ENCODE measurements at places on chromosomes 6 and 20.
A peak's percentile ranks its signal among the peaks of the same experiment; 100 is the strongest.

GRCh38 chr20:49868538-49868937 is 46.8 kb downstream of the SPATA2 start:
- no peak for DNase-seq

DNA sequence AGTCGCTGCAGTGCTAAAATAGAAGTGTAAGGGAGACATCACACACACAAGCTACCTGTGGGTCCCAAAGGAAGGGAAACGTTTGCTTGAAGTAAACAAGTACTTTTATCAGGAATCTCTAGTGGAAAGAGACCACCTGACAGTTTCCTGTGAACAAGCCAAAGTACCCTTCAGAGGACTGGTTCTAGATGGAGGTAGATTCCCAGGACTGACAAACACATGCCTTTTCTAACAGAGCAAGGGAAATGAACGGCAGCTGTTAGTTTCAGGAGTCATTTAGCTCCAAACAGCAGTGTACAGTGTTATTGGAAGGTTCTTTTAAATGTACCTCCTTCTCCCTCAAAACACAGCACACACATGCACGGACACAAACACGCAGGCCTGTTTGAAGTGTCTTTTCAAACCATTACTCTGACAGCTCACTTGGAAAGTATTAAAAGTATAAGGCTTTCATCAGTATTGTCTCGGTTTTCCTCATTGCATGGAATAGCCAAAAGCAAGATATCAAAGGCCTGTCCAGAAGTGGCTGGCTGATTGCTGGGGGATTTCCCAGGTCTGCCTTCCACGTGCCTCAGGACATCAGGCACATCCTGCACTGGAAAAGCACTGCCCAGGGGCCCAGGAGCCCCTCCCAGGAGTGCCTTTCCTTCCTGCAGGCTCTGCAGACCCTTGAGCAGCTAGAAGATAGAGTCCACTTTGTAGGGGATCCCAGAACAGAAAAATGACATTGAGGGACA is 393.2 kb upstream of the SOX4 start:
- DNase-seq, result no peak

GRCh38 chr6:81697559-81697958 is 54.9 kb downstream of the TENT5A start:
- no peak for DNase-seq

GRCh38 chr6:13261464-13261994 is 66.8 kb downstream of the TBC1D7 start:
- DNase-seq, result no peak

DNA sequence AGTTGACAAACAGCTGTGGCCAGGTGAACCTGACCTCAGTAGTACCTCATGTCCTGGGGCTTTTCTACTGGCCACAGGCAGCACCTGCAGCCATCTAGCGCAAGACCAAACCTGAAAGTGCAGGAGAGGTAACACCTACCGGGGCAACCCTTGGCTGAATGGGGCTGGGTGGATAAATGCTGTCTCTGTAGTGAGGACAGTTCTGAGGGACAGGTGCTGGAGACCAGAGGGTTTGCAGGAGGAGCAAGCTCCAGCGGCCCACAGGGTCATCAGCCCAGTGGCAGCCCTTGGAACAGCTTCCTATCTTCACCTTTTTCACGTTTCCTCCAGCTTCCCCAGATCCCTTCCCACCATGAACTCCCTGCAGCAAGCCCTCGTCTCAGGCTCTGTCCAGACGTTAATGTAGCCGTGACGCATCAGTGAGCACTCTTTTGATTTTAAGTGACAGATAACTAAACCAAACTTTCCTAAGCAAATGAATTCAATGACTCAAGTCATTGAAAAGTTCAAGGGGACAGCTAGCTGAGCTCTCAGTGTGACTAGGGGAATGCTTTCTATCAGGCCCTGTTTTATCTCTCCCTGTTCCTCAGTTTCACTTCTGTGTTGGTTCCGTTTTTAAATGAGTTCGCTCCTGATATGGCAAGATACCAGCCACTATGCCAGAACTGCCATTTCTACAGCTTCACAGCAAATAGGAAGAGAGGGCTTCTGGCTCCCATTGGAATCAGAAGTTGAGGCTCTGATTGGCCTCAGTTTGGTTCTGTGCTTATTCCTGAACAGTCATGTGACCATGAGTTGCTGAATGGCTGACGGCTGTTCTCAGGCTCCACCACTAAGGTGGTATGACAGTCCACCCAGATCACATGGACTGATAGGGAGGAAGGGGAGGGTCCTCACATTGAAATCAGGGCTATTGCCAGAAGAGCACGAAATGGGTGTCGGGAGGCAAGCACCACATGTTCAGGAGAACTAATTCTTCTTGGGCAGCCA is 12.1 kb upstream of the PFDN4 start:
- no peak for DNase-seq

DNA sequence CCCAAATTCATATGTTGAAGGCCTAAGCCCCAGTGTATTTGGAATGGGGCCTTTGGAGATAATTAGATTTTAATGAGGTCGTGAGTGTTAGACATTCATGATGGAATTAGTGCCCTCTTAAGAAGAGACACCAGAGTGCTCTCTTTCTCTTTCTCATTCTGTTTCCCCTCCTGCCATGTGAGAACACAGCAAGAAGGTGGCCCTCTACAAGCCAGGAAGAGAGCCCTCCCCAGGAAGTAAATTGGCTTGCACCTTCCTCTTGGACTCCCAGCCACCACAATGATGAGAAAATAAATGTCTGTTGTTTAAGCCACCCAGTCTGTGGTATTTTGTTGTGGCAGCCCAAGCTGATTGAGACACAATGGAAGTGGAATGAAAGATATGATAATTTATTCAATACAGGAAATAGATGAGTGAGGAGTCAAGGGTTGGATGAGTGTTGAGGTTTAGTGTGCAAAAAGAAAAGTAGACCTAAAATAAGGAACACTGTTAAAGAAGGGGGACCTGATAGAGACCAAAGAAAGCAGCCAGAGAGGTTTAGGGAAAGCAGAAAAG is 25.9 kb upstream of the ATXN1 start:
- DNase-seq, result no peak

- DNase-seq, result no peak
Observed at GRCh38 chr20:54339093-54339492, 131.2 kb downstream of the PFDN4 start.

DNA sequence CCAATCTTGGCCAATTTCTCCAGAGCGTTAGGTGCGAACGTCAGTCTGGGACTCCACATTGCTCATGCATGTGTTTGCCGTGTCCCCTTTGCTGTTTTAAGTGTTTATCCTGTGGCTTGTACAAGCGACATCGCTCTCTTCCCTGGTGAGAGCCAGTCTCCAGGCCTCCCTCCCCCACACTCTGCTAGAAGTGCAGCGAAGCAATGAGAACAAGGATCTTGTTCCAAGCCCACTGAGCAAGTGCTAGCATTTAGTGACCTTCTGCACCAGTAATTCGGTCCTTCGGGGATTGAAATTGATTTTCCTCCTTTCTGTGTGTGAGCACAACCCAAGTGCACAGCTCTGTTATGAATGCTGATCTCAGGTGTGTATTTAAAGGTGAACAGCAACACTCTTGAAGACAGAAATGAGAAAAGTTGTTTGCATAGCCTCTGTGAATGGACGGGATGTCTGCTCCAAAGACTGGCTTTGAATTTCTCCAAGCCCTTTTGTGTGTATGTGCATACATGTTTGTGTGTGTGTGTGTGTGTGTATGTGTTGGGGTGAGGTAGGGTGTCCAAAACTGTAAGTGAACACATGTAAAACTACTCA is 29.0 kb downstream of the CD83 start:
- no peak for DNase-seq

GRCh38 chr20:46705378-46705729 is 4.1 kb upstream of the SLC2A10 start:
- DNase-seq, result no peak

DNA sequence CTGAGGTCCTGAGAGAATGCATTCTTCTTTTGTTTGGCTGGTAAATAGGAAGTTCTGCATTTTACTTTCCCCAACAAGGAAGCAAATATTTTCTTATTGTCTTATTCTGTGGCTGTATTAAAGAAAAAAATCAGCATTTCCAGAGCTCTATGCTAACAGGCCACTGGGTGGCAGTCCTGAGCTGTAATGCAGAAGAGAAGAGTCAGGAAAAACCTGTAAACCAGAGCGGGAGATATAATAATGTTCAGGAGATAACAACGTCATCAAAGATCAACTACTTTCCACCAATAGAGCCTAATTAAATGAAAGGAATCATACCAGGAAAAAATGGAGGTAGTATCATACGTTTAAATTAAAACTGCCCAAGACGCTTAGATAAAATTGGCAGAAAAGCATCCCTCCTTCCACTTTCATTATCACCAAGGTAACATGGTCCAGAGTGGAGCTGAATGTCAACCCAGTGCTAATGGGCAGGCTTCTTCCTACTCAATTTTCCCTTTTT is 55.6 kb upstream of the CARMIL1 start:
- peak; percentile 68 for DNase-seq

DNA sequence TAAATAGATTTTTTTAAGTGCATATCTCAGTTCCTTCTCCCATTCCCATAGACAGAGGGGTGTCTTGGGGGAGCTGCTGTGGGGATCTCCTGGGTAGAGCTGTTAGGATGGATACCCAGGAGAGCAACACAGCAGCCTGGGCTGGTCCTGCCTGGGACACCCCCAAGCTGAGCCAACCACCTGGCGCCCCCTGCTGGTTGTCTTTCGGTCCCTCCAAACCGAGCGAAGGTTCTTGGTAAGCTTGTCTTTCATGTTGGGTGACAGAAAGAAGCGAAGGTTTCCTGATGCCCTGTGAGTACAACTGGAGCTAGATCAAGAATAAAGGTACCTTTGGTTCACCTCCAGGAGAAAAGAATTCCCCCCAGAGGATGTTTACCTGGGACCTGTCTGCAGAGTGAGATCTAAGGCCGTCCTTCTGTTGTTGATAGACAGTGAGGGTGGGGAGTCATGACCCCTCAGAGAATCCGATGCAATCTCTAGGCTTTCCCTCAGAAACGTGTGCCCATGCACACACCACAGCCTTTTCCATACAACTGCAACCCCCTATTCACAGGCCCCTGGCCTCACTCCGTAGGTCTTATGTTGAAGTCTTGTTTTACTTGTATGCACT is 50.8 kb downstream of the SNX9 start:
- peak; percentile 82 for DNase-seq

DNA sequence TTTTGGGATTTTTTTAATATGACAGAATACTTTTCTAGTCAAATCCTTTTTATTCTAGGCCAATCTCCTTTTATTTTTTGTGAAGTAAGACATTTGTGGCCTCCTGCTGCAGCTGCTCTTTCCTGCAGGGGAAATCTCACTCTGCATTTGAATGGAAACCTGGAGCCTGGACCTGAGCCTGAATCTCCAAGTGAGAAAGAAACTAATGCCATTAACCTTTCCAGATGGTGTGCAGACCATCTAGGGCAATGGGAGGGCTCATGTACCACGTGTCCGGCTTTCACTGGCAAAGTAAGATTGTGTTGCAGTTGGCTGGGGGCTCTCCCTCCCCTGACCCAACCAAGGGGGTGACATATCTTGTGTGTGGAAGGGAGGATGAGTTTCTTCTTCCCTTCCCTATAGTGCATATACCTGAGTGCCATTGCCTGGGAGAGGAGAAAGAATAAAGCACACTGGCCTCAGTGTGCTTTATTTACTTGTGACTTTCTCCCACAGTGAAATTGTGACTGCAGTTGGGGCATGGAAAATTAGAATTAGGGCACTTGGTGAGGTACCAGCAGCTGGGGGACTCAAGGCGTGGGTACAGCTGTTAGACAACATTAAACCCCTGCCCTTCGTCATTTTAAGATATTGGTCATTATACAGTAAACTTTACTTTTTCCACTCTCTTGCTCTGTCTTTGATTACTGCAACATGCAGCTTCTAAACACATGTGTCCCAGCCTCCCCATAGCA is 159.8 kb upstream of the RIN2 start:
- no peak for DNase-seq

DNA sequence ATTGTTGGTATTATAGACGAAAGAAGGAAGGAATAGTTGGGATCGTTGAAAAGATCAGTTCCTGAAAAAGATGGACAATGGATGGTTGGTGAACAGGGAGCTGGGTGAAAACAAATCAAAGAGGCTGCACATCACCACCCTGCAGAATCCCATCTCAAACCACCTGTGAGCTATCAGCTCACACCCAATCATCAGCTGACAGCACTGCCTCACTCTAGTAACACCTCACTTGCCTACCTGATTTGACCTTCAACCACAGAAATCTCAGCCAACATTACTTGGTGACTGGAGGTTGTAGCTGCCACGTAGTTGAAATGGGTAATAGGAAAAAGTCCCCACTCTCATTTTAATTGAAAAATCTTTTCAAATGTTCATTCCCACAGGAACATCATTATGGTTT is 101.8 kb upstream of the DST start:
- DNase-seq, result no peak

- DNase-seq, result no peak
Observed at GRCh38 chr6:113128661-113129060, 728.5 kb upstream of the MARCKS start.

GRCh38 chr6:51335543-51335942 is 516.9 kb downstream of the TFAP2B start:
- DNase-seq, result no peak

- DNase-seq, result no peak
Observed at GRCh38 chr20:57315083-57315975, 14.3 kb upstream of the SPO11 start.

- no peak for DNase-seq
Observed at GRCh38 chr20:16479666-16480065, 93.6 kb downstream of the KIF16B start.

GRCh38 chr6:6635291-6635690 is 46.8 kb downstream of the LY86 start:
- DNase-seq, result no peak

DNA sequence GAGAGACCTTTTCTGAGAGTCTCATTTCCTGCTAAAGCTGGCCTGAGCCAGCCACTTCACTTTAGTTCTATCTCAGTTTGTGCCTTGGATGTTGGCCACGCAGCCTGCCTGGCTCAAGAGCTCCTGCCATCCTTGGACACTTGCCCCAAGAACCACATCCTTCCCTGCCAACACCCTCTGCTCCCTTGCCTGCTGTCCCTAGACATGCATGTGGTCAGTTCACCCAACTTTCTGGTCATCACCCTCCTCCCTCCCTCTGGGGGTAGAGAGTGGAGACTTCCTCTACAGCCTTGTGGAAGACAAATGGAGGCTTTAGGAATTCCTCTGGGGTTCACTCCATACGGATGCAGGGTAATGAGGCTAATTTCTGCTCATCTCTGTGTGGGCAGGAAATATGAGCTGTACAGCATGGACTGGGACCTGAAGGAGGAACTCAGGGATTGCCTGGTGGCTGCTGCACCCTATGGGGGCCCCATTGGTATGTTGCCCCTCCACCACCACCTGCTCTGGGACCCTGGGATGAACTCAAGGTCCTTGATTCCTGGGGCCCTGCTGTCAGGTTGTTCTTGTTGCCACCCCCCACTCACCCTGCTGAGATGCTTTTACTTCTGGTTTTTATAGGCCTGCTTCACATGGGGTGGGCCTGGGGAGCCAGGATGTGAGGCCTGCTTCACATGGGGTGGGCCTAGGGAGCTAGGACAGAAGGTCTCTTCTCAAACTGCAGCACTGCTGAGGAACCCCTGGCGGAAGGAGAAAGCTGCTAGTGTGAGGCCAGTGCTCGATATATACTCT is 13.8 kb upstream of the PTPRA start:
- DNase-seq, result no peak
